HL-60 (cell line): ENCODE measurements at places on chromosomes 7 and 10.

DNA sequence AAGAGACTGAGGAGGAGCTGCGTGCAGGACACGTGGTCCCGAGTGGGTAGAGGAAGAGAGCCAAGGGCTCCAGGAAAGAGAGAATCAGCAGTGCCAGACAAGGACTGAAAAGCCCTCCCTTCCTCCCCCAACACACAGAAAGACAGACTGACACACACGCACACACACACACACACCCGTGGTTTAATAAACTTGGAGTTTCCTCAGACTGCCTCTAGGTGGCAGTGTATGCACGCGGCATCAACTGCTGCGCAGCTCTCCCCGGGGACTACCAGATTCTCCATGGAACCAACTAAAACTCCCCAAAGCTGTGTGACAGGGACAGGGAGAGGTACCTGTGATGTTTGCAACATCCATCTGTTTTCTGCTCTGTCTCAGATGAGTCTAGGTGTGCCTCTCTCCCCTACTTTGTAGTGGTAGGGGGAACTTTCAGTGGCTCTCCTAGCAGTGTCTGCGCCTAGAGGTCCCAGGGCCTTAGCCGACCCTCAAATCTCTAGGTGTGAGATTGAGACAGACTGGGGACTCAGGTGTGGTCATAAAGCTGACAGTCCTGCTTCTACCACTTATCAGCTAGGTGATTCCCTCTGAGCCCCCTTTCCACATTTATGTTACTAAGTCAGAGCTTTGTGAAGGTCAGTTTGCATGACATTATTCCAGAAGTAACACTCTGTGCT, 9.3 kb upstream of the TSPAN14 start:
- DNase-seq, result peak; percentile 77

- DNase-seq, result no peak
Observed at GRCh38 chr10:47065903-47066302, 154.7 kb downstream of the PTPN20 start.

DNA sequence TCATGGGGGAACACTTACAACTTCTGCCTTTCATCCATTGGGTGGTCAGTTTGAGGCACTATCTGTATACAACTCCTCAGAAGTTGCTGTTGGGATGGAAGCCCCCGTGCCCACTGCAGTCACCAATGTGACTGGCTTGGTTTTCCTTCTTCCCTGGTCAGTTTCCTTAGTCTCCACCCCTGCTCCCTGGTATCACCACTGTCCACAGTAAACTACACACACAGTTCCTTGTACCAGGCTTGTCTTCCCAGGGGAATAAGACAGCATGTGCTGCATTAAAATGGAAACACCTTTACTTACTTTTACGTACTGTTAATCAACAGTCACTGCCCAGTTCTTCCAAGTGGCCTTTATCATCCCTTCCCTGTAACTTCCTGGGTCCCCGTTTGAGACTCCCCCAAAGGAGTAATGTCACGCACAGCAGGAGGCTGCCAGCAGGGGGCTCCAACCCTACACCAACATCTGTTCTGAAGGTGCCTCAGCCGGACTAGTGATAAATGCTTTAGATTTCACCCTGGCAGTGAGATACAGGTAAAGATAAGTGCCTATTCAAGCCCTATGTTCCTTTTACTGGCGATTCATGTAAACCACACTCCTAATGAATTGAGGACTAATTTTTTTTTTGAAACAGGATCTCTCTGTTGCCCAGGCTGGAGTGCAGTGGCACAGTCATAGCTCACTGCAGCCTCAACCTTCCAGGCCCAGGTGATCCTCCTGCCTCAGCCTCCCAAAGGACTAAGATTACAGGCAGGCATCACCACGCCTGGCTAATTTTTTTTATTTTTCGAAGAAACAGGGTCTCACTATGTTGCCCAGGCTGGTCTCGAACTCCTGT, 45.3 kb upstream of the PIK3AP1 start:
- peak; percentile 40 for DNase-seq

DNA sequence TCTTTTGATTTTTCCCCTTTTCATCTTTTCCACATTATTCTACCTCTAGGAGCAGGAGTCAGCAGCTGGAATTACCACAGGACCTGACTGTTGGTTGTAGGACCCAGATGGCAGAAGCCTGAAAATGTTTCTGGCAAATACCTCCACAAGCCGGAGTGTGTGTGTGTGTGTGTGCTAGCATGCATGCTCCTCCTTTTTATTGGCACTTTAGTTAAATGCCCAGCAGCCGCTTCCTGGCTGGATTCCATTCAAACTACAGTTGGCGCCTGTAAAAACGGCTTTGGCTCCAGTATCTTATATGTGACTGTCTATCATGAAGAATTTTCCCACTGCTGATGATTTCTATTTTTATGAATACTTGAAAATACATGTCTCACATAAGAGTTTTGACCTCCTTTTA, 319.7 kb upstream of the SP4 start:
- no peak for DNase-seq

DNA sequence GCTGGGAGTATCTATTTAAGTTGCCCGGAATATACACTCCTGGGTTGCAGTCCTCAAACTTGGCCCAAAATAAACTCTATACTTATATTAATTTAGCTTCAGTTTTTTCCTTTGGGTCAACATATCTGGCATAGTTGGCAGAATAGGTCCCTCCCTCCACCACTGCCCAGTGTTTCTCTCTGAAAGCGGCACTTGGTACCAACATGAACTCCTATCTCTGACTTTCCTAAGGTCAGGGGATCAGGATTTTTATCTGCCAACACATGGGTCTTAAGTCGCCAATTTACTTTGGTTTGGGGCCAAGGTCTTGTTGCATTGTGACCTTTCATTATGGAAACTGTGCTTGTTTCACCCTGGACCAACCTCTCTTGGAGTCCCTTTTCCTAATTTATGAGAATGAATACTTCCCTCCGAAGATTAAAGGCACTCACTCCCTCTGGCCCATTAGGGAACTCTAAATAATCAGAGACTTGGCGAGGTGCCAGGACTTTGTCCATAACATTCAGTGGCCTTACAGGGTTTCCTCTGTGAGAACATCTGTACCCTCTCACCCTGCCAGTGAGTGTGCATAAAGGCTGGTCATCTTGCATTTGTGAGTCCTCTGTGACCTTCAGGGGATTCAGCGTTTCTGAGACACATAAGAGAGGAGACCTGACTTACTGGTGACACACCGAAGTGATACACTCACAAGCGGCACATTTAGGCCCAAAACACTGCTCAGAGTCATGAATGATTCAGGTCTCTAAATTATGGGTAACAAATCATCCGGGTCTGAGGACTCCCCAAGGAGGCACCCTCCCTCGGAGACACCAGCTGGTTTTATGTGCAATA, 19.7 kb upstream of the FKBP9 start:
- DNase-seq, result no peak

DNA sequence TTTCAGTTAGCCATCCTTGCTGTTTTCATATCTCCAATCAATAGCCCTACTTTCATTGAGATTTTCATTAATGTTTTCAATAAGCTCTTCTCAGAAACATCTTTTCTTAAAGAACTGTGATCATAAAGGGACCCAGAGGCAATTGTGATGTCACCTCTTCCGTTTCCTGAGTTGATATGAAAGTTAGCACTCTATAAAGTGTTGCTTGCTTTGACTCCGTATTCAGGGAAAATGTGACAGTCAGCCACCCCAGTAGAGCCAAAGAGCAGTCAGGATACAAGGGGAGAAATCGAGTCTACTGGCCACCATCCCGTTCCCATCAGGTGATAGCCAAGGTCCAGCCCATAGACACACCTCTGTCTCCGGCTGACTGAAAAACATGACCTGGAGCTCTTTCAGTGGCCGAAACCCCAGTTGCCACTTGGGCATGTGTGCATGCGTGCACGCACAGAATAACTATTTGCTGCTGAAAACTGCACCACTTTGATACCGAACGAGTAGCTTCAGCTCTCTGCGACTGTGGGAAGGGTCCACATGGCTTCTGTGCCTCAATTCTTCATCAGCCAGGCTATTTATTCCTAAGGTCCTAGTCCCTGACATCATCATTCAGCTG, 291.4 kb downstream of the USP6NL start:
- no peak for DNase-seq

DNA sequence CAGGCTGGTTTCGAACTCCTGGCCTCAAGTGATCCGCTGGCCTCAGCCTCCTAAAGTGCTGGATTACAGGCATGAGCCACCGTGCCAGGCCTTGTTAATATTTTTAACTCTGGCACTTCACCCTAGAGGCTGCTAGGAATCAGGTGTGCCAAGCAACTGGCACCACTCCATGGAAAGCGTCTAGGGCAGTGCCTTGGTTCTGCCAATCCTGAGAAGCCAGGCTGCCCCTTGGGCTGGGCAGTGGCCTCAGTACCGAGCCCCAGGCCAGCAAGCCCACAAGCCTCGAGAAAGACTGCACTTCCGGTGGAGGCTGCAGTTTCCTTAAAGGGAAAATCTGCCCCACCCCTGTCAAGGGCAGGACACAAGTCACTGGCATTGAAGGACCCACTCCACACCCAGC, 11.3 kb downstream of the ALKBH4 start:
- DNase-seq, result no peak

GRCh38 chr10:16887565-16887964, 70.3 kb upstream of the RSU1 start:
- DNase-seq, result no peak
